ENCODE measurements at places on chromosomes 12 and 14.
A peak's percentile ranks its signal among the peaks of the same experiment; 100 is the strongest.

- no peak for DNase-seq
Observed at GRCh38 chr14:23938823-23939222, 14.7 kb upstream of the DHRS4 start.

GRCh38 chr12:76882367-76882766 lies 3.5 kb upstream of the CSRP2 start:
- no peak for DNase-seq

GRCh38 chr12:94730847-94731246 lies 80.5 kb upstream of the TMCC3 start:
- DNase-seq, result no peak

- DNase-seq, result no peak
Observed at GRCh38 chr12:120247621-120248030, 17.9 kb downstream of the PXN start.

DNA sequence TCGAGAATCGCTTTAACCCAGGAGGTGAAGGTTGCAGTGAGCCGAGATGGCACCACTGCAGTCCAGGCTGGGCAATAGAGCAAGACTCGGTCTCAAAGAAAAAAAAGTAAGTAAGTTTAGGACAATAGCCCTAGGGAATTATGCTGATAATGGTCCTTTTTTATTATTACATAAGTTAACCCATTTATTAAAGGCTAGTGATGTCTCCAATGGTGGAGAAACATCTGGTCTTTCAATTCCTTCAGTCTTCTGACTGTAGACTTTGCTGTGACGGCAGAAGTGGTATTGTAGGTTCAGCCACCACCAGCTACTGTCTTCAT lies 27.4 kb downstream of the DDX47 start:
- DNase-seq, result no peak

- no peak for DNase-seq
Observed at GRCh38 chr14:104099096-104100041, 13.9 kb downstream of the ASPG start.

- DNase-seq, result no peak
Observed at GRCh38 chr14:89246290-89246689, 170.7 kb downstream of the FOXN3 start.

GRCh38 chr12:124208489-124208888 lies 86.4 kb upstream of the RFLNA start:
- no peak for DNase-seq

DNA sequence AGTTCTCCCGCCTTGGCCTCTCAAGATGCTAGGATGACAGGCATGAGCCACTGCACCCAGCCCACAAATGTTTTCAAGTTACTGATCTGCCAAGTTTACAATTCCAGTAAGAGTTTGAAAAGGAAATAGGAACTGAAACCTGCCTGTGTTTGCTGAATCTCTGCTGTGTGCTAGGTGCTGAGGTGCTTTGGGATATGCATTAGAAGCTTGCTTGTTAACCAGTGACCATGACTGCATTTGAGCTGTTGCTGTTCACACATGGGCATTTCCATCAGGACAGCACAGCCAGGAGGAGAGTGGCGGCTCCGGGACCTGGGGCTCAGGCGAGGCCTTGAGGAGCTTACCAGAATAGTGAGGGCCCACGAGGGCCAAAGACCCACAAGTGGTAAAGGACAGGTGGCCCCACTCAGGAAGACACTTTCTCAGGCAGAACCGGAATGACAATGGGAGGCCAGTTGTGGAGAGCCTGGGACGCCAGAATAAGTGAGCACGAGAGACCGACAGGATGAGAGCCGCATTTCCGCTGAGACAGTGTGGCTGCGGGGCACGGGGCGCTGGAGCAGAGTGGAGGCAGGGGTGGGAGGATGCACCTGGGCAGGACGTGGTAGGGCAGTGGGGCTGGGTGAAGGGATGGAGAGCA lies 54.5 kb upstream of the MMP17 start:
- DNase-seq, result no peak

GRCh38 chr14:52464175-52464574 lies 88.1 kb downstream of the TXNDC16 start:
- no peak for DNase-seq

- DNase-seq, result no peak
Observed at GRCh38 chr12:79452906-79453305, 237.9 kb downstream of the PAWR start.

DNA sequence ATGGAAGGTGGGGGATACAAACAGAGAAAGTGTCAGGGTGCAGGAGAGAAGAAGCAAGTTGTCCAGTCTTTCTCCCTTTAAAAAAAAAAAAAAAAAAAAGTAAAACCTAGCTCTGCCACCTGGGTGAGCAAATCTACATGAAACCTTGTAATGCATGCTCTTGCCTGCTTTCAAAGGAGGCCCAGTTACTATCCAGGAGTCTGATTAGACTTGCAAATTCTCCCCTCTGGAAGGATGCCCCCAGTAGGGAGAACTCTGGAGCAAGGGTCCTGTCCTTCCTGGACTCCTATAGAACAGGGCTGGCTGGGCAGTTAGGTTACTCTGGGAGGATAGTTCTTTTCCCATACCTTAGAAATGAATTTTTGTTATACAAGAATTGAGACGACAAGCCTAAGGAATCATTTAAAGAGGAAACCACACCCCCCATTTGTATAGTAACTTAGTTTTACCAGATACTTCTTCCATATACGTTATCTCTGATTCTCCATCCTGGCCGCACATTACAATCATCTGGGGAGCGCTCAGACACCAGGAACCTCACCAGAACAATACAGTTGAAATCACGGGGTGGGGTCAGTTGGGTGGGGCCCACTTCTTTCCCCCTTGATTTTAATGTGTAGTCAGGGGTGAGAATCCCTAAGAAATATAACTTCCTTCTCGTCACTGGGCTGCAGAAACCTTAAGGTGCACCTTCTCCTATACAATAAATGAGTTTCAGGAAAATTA lies 30.5 kb downstream of the RAB35 start:
- DNase-seq, result no peak

- no peak for DNase-seq
Observed at GRCh38 chr12:4141348-4142270, 132.0 kb upstream of the CCND2 start.

DNA sequence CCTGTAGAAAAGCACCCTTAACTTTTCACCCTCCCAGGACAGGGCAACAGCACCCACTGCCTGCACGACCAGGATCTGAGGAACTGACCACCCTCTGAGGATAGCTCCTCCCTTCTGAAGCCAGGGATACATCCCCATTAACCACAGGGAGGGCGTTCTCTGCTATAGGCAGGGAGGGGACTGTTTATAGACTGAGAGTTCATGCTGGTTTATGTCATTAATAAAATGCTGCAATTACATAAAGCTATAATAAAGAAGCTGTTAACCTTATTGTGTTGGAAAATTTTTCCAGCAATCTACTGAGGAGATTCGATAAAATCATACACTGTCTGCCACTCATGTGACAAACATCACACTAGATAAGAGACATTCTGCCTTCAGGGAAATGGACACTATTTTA lies 232.4 kb upstream of the SFSWAP start:
- DNase-seq, result no peak

DNA sequence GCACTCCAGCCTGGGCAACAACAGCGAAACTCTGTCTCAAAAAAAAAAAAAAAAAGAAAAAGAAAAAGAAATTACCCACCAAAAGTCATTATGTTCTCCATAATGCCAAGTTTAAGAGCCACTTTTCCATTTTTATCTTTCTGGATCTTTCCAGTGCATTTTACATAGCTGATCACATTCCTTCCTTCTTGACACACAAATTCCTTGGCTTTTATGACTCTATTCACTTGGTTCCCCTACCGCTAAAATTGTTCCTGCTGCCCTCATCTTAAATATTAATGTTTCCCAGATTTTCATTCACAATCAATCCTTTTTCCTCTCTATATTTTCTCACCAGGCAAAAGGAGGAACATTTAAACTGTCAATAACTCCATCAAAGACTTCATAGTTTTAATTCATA lies 20.2 kb downstream of the KLHL28 start:
- no peak for DNase-seq

DNA sequence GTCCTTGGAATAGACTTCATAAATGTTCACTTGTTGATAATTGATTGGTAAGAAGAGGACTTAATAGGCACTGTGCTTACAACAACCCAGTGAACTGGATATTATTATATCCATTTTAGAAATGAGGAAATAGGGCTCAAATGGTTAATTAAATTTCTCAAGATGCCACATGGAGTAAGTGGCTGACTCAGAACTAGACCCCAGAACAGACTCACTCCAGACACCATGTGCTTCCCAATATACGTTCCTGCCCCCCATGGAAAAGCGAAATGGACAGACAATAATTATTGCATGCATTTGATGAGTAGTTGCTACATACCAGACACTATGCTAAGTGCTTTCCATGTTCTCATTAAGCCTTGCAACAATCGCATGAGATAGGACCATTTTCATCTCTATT lies 895 bp upstream of the ANKS1B start:
- no peak for DNase-seq

- DNase-seq, result no peak
Observed at GRCh38 chr14:104956290-104956890, 21.8 kb downstream of the AHNAK2 start.

DNA sequence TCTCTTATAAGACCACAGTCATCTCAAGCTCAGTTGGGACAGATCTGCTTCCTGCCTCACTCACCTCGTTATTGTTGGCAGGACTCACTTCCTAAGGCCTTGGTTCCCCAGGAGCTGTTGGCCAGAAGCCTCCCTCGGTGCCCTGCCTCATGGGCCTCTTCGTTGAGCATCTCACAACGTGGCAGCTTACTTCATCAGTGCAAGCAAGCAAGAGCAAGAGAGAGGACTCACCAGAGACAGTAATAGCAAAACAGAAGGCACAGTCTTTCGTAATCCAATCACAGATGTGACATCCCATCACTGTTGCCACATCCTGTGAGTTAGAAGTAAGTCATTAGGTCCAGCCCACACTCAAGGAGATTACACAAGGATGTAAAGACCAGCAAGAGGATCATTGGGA lies 5.1 kb upstream of the NUMB start:
- no peak for DNase-seq

DNA sequence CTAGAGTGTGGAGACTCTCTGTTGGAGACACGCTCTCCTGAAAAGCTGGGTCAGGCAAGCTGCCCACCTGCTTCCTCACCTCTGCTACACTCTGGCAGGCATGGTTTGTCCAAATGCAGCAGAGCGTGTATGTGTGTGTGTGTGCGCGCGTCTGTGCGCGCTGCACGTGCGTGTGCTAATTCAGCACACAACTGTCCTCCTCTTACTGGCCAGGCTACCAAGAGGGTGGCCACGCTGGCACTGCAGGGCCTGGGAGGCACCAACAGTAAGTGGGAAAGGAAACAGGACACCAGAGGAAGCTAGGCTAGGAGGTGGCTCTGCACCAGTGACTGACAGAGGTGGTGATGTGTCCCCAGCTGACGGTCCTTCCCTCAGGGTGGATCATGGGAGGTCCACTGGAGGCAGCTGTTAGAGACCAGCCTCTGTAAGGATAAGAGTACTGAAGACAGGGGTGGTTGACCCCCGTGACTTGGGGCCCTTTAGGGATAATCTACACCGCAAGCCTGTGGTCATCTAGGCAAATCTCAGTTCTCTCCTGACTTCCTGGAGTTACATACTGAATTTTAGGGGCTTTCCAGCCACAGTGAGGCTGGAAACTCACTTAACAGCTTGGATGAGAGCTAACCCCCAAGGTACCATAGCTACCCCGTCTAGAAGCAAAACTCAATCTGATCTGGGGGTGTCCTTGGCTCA lies 15.6 kb upstream of the TFCP2 start:
- no peak for DNase-seq

- DNase-seq, result no peak
Observed at GRCh38 chr12:113477842-113478215, 6.2 kb upstream of the LHX5 start.

DNA sequence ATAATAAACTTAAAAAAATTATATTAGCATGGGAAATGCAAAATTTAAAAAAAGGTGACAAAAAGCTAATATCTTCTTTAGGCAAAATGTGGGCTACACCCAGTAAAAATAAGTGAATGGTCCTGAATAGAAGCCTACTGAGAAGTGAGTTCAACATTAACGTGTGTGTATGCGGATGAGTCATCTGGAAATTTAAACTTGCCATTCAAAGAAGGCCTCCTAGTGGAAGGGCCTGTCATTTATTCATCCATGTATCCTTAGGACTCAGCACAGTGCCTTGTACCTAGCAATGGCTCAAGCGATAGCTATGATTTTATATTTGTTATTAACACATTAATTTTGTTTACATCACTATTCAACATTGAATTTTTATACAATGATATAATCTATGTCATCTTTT lies 226.2 kb downstream of the NUBPL start:
- DNase-seq, result no peak

DNA sequence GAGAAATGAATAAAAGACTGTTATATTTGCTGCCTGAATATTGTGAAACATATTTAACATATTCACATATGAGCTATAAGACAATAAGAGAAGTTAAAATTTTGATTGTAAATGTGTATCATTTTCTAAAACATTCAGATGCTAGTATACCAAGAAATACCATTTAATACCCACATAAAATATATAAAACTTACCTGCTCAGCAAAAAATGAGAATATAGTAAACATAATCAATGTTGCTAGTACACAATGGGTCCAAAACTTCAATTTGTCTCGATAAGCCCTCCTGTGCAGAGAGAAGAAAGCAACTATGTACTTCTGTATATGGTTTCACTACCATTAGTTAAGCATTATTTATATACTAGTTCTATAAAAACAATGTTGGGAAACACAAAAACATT lies 9.6 kb upstream of the SYCP3 start:
- DNase-seq, result no peak

DNA sequence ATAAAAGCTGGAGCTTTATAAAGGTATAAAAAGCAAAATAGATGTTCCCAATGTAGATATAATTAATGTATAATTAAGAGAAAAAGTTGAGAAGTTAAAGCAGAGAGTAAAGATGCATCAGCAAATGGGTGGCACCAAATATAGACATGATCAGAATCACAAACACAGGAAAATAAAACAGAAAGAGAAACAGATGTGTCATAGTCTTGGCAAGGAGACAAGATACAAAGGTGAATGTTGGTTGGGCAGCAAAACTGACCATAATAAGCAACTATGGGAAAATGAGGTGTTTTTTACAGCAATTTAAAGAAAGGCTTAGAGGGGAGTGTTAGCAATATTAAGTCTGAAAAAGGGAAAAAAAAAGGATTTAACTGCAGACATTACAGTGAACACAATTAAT lies 135.4 kb upstream of the CLEC14A start:
- DNase-seq, result peak; percentile 29

- DNase-seq, result no peak
Observed at GRCh38 chr12:61646639-61647038, 613.6 kb upstream of the USP15 start.

DNA sequence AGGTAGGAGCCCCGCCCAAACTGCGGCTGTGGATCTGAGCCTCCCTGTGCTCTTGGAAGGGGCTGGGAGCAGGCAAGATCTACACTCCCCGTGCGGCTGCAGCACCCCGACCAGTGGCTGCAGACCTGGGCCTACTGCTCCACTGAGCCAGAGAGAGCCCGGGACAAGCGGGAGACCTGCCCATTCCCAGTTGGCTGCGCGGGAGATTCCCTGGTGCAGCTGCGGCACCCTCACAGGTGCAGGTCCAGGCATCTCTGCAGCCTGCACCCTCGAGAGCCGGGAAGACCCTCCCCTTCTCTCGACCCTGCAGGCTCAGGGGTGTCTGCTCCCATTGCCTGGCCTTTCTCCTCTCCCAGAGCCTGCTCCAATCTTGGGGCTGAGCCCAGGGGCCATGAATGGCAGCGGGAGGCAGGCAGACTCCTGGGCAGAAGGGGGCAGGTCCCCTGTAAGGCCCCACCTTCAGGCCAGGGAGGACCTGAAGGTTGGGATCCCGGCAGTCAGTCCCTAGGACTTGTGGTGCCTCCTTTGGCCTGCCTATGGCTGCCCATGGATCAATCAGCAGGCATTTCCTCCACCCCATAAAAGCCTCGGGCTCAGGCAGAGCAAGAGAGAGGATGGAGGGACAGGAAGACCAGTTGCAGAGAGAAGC lies 8.8 kb upstream of the A2M start:
- no peak for DNase-seq

GRCh38 chr12:128637642-128638606 lies 185.8 kb downstream of the SLC15A4 start:
- DNase-seq, result no peak

Measured in astrocyte of the cerebellum (primary cell).